Activated T-cell treated with anti-CD3 and anti-CD28 coated beads for 48 hours (primary cell): ENCODE measurements at places on chromosomes 1 and 21.

DNA sequence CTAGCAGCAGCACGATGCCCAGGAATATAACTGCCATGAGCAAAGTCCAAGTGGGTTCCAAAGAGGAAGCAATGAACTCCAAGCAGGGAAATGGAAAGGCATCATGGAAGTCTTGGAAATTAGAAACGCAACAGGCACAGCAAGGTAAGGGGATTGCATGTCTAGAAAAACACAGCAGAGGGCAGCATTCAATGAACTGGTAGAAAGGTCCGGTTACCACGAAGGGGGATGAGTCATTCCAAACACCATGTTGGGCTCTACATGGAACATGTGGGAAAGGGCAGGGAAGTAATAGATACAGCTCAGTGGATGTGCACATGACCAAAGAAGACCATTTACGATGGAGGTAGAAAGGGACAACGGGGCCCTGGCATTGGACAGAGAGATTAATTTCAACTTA is 36.4 kb downstream of the RXRG start:
- no peak for DNase-seq

DNA sequence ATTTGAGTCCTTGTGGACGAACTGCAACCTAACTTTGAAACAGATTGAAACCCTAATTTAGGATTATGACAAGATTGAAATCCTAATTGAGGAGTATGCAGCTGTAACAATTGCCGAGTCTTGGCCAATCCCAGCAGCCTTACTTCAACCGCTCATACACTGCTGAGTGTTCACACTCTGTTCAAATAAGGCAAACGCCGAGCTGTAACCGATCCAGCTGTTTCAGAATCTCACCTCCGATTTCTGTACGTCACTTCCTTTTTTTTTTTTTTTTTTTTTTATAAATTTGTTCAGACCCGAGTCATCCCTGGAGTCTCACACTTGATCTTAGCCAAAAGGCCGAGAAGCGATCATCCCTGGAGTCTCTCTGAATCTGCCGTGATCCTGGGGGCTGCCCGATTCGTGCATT is 22.3 kb upstream of the ATP5PO start:
- DNase-seq = no peak

DNA sequence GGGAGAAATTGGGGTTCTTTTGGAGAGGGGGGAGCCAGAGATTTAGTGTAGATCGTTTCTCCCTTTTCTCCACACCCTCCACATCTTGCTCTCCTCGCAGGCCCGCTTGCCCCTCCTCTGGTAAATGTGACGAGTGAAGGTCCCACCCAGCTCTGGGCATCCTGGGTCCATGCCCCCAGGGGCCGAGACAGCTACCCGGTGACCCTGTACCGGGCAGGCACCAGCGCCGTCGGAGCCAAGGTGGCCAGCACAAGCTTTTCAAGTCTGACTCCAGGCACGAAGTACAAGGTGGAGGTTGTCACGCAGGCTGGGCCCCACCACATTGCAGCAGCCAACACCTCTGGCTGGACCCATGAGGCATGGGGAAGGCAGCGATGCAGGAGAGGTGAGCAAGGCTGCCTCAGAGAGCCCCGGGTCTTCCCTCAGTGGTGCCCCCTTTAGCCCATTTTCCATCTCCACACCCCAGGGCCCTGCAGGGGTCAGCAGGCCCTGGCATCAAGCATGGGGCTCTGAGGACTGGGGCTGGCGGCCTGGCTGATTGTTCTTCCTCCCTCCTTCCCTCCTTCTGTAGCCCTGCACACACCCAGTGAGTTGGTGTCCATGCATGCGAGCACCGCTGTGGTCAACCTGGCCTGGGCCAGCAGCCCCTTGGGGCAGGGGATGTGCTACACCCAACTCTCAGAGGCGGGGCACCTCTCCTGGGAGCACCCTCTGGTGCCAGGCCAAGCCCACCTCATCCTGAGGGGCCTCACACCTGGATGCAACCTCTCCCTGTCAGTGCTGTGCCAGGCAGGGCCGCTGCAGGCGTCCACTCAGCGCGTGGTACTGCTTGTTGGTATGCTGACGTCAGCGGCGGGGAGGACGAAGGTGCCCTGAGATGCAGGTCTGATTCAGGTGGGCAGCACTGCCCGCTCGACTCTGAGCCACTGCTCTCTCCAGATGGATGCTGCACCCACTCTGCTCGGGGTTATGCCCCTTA is 16.4 kb upstream of the LGR6 start:
- DNase-seq = no peak

GRCh38 chr1:236066054-236066453 is 1.2 kb upstream of the NID1 start:
- DNase-seq = no peak

DNA sequence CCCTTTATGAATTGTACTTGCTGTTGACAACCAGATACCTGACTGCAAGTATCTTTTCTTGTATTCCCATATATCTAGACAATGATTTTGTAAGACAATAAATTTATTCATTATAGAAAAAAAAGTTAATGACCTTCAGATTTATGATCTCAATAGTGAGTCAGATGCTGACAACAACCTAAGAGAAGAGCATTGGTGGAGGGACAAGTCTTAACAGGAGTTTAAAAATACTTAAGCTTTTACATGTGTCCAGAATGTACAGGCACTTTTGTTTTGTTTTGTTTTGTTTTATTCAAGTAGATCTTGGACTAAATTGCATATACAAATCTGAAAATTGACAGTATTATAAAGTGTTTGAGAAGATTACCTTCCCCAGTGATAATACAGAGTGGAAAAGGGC is 1544.6 kb upstream of the B3GALT2 start:
- no peak for DNase-seq

GRCh38 chr1:59225594-59226316 is 71.1 kb upstream of the FGGY start:
- DNase-seq = no peak

DNA sequence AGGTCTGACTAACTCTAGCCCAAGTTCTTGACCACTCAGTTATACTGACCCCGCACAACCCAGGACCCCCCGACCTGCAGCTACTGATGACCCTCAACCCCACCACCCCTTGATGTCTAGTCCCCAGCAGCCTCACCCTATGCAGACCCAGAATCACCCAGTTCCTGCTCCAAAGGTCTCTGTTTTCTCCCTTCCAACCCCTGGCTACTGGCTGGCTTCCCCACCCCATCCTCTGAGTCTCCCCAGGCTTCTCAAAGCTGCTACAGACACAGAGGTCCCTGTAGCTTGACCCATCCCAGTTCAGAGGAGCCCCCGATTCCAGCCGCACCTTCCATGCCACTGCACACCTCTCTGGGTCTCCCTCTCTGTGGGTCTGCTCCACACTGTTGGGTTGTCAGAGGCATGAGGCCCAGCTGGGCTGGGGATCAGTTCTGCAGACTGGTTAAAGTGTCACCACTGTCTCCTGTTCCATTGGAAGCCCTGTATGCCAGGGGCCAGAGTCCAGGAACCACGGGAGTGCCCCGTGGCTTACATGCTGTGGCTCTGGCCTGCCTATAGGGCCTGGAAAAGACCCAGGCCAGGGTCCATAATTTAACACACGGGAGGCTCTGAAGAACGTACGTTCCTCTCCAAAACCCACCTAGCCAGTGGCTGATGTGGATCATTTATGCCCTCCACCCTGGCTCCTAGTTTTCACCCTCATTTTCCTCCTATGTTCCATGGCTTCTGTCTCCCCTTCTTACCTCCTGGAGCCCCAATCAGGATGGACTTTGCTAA is 497 bp downstream of the PKLR start:
- DNase-seq = no peak

DNA sequence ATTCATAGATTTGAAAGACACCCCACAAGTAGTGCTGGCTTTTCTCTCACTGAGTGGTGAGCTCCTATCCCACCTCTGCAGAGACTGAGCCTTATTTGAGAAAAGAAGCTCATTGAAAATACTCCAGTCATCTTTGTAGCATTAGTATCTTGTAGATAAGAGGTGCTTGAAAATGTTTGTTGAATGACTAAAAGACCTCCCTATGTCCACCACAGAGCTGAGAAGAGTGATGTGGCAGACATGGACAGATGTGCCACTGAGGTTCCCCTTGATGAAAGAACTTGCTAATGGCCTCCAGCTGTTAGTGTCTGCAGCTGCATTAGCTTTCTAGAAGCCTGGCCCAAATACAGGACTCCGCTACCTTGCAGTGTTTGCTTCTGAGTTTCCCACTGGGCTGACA is 29.3 kb upstream of the ZBTB8A start:
- DNase-seq = no peak

DNA sequence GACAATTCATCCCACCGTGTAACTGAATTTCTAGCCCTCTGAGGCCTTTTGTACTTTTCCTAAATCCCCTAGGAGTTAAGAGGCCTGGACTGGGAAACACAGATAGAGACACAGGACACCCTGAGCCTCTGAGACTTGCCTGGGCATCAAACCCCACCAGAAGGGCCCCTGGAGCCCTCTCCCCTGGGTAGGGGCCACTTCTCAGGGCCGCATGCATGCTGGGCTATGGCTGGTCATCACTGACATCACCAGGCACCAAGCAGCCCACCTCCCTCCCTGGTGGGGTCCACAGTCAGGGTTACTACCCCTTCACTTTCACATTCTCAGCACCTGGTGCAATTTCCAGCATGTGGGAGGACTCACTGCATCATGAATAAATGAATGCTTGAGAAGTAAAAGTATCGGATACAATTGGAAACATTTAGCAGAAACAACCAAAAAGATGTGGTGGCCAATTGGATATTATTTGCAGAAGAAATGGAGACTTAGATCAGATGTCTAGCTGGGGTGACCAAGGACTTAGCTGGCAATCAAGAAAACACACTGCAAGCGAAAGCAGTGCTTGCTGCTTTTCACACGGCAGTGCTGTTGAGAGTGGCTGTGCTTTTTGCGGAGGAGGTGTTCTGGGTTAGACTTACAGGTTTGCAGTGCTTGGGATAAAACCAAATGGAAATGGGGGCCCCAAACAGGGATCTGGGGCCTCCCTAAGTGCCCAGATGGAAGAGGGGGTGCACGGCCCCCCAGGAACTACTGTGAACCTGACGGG is 950 bp upstream of the KRTAP10-7 start:
- DNase-seq = no peak
